ENCODE measurements at places on chromosomes 16 and 17.

- no peak for DNase-seq
Measured at GRCh38 chr16:1670866-1671265, 7.2 kb upstream of the JPT2 start.

GRCh38 chr17:6501359-6501758, 55.0 kb downstream of the PITPNM3 start:
- no peak for DNase-seq

GRCh38 chr17:32453370-32453769, 9.1 kb downstream of the PSMD11 start:
- DNase-seq = no peak

GRCh38 chr16:28830531-28830930, 7.7 kb downstream of the ATXN2L start:
- DNase-seq = no peak

DNA sequence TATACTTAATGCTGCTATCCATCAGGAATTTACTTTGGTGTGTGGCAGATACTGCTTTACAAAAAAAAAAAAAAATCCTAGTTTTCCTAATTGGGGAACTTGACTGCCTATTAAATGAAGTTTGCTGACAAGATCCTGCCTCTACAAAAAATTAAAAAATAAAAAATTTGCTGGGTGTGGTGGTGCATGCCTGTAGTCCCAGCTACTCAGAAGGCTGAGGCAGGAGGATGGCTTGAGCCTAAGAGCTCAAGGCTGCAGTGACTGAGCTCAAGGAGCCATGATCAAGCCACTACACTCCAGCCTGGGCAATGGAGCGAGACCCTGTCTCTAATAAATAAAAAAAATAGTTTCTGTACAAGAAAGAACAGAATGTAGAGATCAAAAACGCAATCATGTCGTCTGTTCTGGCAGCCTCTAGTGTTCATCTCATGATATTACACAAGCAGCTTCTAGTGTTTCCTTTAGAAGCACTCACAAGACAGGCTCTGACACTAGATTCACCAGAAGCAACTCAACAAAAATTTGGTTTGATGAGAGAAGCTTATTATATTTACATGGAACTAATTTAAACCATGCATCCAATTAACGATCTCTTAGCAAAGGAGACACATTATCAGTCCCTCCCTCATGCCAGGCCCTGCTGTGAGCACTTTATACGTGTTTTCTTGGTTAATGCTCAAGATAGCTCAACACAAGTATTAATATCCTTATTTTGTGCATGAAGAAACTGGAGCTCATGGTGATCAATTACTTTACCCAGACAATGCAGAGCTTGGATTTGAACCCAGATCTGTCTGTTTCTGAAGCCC, 6.8 kb upstream of the KRTAP17-1 start:
- DNase-seq = peak; percentile 42

GRCh38 chr17:64781014-64781756, 119.1 kb upstream of the SMURF2 start:
- DNase-seq = no peak
